T-helper 9 cell (primary cell): ENCODE measurements at places on chromosomes 13 and 19.

DNA sequence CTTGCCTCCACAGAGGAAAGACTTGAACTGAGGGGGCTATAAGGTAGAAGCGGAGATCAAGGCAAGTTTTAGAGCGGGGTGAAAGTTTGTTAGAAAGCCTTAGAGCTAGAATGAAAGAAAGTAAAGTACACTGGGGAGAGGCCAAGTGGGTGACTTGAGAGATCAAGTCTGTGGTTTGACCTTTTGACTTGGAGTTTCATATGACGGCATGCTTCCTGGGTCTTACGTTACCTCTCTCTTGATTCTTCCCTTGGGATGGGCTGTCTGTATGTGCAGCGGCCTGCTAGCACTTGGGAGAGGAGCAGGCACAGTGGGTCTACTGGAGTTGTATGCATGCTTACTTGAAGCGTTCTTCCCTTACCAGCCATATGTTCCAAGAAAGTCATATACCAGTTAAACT, 1768.5 kb downstream of the PCDH9 start:
- no peak for DNase-seq

- no peak for DNase-seq
Observed at GRCh38 chr13:75995966-75996365, 359.8 kb downstream of the LMO7 start.

GRCh38 chr19:2477732-2478191, 1.8 kb downstream of the GADD45B start:
- no peak for DNase-seq

- DNase-seq, result no peak
Observed at GRCh38 chr19:48158210-48158790, 11.8 kb downstream of the LIG1 start.

DNA sequence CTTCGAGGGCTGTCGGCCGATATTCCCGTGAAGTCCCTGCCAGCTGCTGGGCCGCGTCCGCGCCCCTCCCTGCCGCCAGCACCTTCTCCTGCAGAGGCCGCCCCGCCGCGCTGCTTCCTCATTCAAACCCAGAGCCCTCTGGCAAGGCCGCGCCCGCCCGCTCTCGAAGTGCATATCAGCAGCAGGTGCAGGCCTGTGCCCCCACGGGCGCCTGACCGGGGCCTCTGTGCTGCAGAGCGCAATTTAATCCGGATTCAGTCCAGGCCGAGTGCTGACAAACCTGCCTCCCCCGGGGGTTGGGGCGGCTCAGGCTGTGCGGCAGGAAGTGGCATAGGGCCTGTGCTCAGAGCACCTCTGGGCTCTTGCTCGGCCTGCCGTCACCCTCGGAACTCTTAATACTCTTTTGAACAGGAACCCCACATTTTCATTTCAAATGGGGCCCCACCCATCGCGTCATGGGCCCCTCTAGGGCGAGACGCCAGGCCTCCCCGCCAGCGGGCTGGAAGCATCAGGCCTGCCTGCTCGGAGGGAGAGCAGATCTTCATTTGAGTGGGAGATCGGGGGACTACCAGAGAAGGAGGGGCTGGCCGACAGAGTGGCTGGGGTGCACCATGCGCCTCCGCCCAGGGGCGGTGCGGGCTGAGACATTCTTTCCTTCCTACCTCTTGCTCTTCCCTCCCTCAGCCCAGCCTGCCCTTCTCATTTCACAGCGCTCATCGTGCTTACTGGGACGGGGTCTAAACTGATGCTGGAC, 125.7 kb downstream of the TNFRSF19 start:
- peak; percentile 20 for DNase-seq

DNA sequence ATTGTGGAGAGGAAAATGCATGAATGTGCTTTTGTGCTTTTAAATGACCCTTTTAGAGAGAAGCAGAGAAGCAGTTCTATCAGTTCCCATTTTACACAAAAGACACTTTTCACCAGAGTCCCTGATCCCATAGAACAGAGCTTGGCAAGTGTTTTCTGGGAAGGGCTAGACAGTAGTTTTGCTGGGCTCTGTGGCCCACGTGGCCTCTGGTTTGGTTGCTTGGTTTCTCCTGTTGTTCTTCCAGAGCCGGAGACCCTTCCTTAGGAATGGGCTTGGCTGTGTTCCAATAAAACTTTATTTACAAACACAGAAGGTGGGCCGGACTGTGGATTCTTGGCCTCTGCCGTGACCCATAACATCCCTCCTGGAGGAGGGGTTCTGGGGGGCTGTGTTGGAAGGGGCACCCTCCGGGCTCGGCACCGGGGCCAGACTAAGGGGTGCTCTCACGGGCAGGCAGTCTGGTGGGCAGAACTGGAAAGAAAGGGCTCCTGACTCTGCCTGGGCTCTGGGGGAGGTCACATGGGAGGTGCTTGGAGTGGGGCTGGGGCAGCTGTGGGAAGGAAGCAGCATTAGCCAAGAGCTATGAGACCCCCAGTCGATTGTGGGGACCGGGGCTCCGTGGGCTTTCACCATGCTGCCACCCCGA, 3.2 kb downstream of the SPPL2B start:
- no peak for DNase-seq

- DNase-seq, result no peak
Observed at GRCh38 chr19:49781394-49781793, 14.6 kb downstream of the AP2A1 start.

DNA sequence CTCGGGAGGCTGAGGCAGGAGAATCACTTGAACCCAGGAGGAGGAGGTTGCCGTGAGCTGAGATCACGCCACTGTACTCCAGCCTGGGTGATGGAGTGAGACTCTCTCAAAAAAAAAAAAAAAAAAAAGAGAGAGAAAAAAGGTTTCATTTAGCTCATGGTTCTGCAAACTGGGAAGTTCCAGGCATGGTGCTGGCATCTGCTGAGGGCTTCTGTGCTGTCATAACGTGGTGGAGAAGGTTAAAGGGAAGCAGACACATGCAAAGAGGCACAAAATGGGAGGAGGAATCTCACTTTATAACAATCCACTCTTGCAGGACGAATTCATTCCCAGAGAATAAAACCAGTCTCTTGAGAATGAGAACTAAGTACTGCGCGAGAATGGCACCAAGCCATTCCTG, 34.9 kb upstream of the SIAH3 start:
- DNase-seq, result no peak

- no peak for DNase-seq
Observed at GRCh38 chr19:41755328-41755913, at the start of gene CEACAM6. Gene CEACAM6 (plus strand): TSS chr19:41755530. CDS start chr19:41755639, 109 bp downstream.

DNA sequence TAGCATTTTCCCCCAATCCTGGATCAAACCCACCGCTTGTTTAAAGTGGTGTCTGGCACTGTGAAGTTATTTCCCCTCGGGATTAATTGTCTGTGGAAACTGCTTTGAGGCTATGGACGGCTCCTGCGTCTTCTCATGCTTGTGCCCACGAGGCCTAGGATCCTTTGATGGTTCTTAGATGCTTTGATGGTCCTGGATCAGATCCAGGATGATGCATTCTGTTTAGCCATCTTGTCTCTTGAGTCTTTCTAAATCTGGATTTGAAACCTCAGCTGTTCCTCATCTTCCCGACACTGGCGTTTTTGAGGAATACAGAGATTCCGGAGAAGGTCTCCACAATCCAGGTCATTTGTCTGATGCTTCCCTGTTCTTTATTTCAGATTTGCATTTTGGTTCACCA, 36.1 kb upstream of the USP29 start:
- no peak for DNase-seq

DNA sequence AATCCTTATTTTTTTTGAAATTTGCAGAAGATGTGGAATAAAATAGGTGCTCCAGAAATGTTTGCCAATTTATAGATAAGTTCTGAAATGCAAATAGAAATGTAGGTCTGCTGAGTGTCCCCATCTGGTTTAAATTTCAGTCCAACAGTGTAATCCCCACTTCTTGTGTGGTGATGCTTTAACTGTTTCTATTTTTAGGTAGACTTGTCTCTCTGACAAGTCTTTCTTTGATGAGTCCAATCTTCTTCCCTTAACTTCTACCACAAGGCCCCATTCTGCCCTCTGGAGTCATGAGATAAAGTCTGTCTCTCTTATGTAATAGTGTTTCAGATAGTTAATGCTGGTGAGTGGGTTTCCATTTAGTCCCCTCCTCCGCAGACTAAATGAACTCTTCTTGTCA, 390.4 kb downstream of the RFC3 start:
- no peak for DNase-seq

DNA sequence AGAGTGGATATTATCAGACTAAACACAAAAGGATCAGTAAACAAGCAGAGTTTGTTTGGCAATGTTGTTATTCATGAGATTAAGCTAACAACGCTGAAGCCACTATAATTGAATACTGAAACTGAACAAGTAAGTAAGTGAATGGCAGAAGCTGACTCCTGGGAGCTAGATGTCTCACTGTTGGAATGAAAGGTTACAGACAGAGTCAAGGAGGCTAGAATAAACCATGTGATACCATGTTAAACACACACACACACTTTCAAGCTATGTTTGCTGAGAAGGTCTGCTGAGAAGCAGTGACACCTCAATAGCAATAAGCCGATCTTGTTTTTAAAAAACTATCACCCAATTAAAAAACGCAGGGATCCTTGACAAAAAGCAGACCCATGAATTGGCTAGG, 1609.4 kb upstream of the MIR17HG start:
- DNase-seq, result no peak

- no peak for DNase-seq
Observed at GRCh38 chr19:48469934-48470680, 938 bp downstream of the CYTH2 start.
